T-helper 2 cell (primary cell): ENCODE measurements at places on chromosomes 11 and 22.

DNA sequence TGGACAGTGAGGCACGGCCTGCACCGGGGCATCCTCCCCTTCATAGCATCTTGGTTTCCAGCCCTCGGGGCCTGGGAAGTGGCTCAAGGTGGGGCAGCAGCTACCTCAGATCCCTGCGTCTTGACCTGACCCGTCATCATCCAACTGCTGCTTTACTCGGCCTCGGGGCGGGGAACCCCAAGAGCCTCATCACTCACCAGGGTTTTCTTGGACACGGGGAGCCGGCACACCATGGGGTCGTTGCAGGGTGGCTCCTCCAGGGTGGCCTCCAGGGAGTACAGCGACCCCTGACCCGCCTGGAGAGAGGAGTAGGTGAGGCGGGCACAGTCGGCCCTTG lies 651 bp downstream of the CTSF start:
- no peak for DNase-seq

GRCh38 chr22:19341500-19341899 lies 50.0 kb upstream of the CLTCL1 start:
- DNase-seq, result no peak

- DNase-seq, result peak; percentile 47
These were observed 10.1 kb downstream of the CHST1 start for GRCh38 chr11:45655347-45655756.

GRCh38 chr22:29511126-29511862 lies 31.3 kb downstream of the NEFH start:
- no peak for DNase-seq

DNA sequence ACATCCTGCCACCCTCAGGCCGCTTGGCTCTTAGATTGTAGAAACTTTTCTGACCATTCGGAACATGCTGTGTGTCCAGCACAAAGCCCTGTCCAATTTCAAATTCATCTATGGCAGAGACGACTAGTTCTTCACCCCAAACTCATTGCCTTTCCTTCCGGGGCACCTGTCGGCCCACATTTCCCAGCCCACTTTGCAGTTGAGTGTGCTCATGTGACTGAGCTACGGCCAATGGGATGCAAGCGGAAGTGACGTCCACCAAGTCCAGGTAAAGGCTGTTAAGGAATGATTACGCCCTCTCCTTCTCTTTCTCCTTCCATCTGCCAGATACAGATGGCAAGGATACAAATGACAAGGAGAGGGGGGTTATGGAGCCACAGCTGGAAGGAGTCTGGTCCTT lies 32.5 kb downstream of the SYT13 start:
- no peak for DNase-seq

DNA sequence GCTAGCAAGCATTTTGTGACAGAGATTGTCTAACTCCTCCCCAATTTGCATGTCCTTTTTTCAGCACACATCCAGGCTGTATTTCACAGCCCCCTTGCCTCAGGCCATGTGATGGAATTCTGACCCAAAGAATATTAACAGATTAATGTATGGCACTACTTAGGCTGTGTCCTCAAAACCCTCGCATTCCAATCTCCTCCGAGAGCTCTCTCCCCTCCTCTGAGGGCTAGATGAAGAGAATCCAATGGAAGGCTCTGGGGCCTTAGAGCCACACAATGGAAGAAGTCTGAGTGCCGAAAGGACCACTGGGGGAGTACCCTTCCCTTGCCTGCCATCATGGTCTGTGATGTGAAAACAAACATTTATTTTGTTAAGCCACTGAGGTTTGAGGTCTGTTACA lies 13.7 kb upstream of the NNMT start:
- DNase-seq, result no peak

DNA sequence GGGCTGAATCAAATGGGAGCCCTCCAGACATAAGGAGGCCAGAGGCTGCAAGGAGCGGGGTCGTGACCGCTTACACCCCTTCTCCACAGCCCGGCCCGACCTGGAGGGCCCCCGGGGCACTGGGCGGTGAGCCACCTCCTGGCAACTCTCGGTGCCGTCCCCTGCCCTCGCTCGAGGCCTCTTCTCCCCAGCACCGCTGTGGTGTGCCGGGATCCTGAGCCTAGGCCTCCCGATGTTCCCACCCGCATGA lies 432 bp upstream of the GP1BB start:
- no peak for DNase-seq

DNA sequence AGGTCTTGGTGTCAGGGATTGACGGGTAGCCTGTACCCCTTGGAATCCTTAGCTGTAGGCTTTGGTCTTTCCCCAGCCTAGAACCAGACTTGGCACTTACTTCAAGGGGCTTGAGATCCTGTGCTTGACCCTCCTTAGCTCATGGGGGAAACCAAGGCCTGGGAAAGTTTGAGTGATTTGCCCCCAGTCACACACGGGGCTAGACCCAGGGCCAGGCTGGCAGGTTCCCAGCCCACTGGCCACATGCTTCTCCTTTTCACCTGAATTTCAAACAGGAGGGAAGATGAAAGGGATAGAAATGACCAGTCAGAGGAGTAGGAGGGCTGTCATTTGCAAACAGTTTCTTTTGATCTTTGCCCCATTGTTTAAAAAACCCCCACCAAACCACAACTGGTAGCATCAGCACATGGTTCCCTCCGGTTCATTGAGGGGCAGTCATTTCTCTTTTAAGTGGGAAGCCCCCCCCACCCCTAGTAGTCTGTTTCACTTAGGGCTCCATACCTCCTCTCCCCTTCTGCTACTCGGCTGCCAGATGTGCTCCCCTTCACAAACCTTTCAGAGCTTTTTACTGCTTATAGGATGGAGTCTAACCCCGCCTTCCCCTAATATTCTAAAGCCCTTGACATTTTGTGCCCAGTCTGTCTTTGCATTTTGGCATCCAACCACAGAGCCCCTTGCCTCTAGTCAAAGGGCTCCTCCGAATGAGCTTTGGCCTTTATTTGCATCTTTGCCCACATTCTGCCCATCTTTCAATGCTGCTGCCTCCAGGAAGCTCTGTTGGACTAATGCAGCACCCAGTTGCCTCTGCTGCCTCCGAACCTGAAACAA lies 37.6 kb downstream of the ZNRF3 start:
- no peak for DNase-seq

DNA sequence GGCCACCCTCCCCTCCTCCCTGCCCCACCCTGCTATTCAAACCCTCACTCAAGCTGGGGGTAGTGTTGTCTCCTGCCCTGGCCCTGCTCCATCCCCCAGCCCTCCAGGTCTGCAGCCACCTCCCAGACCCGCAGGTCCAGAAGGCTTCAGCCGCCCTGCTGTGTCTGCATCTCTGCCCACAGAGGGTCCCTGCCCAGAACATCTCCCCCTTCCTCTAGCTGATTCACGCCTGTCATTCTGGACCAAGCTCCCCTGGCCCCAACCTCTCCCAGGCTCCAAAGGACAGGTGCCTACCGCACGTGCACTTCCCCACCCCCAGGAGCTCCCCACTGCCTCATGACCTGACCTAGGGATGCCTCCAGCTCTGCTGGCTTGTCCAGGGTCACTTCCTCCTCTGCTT lies 16.0 kb upstream of the SHISAL1 start:
- no peak for DNase-seq

GRCh38 chr11:120561286-120561685 lies 49.7 kb downstream of the GRIK4 start:
- DNase-seq, result no peak

DNA sequence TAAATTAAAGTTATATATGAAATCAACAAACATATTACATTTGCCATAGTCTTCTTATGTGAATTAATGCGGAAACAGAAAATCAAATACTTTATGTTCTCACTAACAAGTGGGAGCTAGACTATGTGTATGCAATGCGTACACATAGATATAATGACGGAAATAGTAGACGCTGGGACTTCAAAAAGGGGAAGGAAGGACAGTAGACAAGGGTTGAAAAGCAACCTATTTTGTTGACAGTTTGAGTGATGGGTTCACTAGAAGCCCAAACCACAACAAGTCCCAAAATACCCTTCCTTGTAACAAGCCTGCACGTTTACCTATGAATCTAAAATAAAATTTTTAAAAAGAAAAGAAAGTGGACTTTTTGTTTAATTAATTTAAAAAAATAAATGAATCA lies 430.8 kb upstream of the CNTN5 start:
- DNase-seq, result no peak

GRCh38 chr11:100932474-100933100 lies 197.0 kb downstream of the PGR start:
- no peak for DNase-seq

GRCh38 chr11:19432370-19433061 lies 191.8 kb upstream of the E2F8 start:
- DNase-seq, result no peak

DNA sequence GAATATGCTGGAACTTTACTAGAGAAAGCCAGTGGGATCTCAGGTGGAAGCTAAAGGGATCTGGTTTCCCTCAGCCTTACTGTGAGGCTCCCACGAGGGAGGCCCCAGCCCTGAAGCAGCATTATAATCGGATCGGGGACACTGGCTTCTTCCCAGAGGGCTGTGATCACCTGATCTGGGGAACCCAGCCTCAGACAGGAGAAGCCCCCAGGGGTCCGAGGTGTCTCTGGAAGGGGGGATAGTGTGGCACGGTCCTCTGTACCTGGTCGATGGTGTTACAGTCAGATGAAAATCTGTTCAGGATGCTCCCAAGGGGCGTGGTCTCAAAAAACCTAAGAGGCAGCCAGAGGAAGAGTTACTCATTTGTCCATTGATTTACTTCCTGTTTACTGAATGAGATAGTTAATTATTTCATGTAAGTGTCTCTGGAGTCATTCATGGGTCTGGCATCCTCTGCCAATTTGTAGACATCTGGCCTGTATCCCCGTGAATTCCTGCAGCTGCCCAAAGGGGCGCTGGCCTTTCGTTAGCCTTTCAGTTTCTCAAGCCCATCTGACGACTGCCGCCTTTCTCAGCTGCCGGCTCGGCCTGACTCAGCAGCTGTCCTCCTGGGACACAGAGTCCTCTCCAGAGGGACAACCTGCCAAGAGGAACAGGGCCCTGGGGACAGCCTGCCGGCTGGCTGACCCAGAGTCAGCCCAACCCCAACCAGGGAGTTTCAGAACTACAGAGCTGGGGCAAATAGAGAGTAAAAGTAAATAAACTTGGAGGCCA lies 17.0 kb upstream of the KCNJ11 start:
- no peak for DNase-seq

DNA sequence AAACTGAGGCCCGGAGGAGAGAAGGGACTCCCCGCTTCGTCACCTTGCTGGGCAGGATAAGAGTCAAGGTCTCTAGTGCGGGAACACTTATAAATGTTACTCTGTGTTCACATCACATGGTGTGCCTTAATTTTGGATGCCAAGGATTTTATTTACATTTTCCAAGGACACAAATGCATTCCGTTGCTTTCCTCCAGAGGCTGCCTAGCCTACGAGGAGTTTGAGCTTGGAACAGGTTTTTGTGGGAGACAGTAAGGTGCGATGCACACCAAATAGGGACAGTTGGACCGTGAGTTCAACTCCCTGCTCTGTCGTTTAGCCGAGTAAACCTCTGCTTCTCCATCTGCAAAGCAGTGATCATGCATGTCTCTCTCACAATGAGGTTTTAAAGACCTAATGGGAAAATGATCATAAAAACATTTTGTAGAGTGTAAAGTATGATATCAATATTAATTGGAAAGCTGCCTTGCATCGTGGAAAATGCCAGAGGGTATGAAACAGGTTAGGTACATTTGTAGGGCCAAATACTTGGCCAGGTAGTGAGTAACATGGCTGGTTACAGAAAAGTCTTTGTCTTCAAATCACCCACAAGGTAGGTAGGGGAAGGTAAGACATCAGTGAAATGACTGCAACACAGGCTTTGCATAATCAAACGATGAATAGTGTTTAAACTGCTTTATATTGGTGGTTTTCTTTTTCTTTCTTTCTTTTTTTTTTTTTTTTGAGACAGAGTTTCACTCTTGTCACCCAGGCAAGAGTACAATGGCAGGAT lies 61.8 kb downstream of the ST3GAL4 start:
- DNase-seq, result no peak

DNA sequence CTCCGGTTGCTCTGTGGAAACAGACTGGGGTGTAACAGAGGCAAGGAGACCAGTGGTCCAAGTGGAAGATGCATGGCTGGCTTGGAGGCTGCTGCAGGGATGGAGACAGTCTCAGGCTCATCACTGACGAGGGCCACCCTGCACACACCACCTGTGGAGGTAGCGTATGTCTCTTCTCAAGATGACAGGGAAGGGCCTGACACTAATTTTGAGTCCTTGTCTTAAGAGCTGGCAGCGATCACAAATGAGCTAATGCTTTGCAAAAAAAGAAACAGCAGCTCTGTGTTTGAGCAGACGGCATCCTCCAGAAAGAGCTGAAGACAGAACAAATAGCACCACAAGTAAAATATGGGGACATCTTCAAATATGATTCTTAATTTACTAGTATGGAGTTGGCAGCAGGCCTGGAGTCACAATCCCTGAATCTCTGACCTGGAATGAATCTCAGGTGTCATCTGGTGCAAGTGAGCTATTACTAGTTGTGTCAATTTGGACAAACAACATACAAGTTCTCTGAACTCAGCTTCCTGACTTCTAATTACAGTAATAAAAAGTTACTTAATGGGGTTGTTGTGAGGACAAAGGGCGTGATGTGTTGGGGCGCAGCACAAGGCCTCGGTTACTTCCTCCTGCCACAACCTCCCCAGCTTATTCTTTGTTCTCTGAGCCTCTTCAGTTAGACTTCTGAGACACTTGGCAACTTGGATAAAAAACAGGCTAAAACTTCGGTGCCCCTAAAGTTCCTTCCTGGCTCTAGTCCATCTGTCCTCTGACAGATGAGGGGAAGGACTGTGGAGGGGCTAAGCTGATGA lies 95.2 kb upstream of the BID start:
- no peak for DNase-seq

DNA sequence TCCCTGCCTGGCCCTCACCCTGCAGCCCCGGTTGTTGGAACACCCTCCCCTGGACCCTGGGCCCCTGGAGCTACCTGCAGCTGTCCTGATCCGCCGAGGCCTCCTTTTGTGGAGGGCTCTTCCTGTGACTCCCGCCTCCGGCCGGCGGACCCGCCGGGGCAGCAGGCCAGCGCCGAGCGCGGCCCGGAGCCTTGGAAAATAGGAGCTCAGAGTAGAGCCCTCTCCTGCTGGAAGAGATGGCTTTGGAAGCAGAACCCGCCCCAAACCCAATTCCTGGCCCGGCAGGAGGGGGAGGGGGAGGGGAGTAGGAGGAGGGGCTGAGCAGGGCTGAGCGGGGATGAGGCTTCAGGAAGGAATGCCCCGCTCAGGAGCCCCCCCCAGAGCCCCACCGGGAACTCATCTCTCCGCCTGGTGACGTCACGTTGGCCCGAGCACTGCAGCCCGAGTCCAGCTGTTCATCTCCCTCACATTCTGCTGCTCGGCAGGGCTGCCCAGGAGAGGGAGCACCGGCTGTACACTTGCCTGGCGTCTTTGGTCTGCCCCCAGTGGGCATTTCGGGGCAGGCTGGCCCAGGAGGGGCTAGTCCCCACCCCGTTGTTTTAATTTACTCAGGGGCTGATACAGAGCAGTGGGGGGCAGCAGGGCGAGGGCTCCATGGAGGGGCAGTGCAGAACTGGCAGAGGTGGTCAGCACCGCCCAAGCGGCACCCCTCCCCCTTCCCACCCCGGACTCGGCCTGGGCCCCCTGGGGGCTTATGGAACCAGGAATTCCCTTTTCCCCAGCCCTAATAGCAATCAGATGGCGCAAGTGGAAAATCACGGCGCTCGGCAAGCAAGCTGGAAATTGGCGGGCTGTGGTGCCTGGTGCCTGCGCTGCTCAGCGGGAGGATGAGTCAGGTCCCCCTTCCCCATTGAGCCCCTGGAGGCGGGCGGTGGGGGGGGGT lies at the start of gene MRGPRF:
MRGPRF (minus strand) TSS at position 238 of the 943 bp plus-strand sequence. CDS start 3,345 bp downstream, outside the sequence.
- no peak for DNase-seq
